ENCODE measurements at places on chromosomes 6 and 20.

GRCh38 chr20:47993035-47993755 lies 207.9 kb upstream of the SULF2 start:
- DNase-seq = peak; percentile 41

DNA sequence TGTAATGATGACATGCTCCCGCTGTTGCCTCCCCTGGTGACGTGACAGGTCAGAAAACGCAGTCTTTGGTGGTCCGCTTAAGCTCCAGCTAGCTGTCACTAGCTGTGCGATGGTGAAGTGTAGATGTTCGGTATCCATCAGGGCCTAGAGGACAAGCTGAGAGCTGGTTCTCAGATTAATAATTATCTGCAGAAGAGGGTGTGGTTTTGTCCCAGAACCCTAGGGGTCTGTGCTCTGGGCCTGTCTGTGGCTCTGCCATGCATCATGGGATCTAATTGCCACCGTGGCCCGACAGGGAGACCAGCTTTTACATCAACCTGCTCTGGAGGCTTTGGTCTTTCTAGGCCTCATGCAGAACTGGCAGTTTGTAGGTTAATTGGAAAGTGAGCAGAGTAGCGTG lies 34.1 kb downstream of the ERMARD start:
- DNase-seq = peak; percentile 11

- no peak for DNase-seq
These were observed 41.5 kb downstream of the SLC22A2 start for GRCh38 chr6:160217073-160217472.

GRCh38 chr6:24396824-24397223 lies 5.9 kb upstream of the MRS2 start:
- DNase-seq = no peak

GRCh38 chr6:128131566-128131965 lies 230.7 kb upstream of the THEMIS start:
- DNase-seq = no peak

DNA sequence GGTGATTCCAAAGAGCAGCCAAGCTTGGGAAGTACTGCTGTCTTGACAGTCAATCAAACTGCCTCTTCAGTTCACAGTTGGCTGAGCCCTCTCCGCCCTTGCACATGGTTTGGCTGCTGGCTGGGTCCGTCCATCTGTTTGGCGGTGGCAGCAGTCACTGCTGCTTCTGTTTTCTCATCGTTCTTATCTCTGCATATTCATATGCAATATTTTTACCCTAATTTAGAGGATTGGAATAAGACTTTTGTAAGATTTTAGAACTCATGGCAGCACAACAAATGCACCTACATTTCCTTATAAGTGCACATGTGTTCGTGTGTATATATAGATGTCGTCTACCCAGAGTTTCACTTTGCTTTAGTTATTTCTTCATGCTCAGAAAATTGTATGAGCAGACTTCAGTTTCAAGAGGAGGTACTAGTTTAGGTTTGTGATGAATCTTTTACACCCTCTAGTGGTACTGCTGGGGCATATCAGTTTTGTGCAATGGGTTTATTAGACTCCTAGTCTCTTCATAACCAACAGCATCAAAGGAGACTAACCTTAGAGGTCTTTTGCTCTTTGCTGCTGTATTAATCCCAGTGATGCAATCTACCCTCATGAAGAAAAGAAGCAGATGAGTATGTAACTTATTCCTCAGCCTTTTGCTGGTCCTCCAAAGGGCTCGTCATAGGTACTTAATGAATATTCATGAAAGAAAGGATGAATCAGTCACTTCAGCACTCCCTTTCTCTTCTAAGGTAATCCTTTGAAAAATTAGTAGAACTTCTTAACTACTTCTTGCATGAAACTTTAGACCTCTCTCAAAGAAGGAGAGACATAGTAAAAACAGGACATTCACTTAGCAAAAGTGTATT lies 44.3 kb downstream of the KHDC1L start:
- no peak for DNase-seq

- DNase-seq = no peak
These were observed 52.9 kb upstream of the APCDD1L start for GRCh38 chr20:58568126-58568482.

- DNase-seq = no peak
These were observed 559 bp upstream of the EYA4 start for GRCh38 chr6:133240511-133241085.

GRCh38 chr20:64077094-64077493 lies 2.2 kb downstream of the RGS19 start:
- DNase-seq = no peak

DNA sequence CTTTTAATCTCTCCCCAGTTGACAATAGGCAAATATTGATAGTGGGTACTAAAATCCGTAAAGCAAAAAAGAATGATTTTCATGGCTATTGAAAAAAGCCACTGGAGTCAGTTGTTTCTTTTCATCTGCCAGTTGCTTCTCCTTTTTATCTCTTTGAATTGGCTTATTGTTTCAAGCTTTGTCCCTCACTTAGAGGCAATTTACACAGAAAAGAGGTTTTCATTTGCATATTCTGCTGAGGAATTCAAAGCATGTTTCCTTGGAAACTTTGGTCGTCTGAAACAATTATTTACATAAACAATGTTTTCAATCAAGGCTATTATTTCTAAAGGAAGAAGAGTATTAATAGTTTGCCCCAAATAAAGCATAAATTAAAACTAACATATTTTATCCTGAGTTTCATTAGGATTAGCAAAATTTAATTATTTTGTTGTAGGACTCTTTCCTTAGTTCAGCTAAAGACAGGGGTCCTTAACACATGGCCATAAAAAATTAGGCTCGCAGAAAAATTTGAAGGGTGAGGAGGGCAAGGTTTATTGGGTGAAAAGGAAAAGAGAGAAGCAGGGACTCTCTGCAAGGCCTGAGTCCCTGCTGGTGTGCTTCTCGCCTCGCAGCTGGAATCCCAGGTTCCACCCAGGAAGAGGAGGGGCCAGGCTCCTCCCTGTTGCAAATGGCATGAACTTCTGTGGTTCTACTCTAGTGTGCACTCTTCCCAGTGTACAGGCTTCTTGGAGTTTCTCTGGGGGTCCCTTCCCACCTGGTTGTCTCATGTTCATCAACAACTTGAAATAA lies 138.8 kb upstream of the LAMA2 start:
- DNase-seq = no peak

GRCh38 chr20:62274332-62274950 lies 28.4 kb upstream of the ADRM1 start:
- no peak for DNase-seq

GRCh38 chr20:1711826-1712601 lies 54.4 kb upstream of the SIRPG start:
- no peak for DNase-seq

DNA sequence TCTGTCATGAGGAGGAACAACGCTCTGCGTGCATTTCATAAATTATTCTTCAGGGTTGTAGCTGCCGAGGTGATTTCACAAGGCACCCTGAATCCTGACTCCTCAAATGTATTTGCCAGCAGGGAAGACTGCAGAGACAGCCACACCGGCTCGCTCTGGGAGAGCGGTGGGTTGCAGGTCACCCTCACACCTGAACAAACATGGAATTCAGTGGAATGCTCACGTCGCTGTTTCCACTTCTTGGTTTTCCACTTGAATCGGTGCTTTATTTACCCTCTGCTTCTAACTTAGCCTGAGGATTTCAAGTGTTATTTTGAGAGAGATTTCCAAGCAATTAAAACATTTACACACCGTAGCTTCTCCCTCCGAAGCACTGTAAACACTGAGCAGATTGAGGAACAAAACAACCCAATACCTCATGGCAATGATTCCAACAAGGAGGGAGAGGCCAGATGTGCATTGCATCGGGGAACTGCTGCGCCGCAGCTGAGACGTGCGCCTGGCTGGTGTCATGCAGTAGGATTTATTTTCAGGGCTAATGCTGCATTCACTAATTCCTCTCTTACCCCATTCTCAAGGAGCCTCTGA lies 59.5 kb upstream of the GGTLC1 start:
- DNase-seq = no peak

DNA sequence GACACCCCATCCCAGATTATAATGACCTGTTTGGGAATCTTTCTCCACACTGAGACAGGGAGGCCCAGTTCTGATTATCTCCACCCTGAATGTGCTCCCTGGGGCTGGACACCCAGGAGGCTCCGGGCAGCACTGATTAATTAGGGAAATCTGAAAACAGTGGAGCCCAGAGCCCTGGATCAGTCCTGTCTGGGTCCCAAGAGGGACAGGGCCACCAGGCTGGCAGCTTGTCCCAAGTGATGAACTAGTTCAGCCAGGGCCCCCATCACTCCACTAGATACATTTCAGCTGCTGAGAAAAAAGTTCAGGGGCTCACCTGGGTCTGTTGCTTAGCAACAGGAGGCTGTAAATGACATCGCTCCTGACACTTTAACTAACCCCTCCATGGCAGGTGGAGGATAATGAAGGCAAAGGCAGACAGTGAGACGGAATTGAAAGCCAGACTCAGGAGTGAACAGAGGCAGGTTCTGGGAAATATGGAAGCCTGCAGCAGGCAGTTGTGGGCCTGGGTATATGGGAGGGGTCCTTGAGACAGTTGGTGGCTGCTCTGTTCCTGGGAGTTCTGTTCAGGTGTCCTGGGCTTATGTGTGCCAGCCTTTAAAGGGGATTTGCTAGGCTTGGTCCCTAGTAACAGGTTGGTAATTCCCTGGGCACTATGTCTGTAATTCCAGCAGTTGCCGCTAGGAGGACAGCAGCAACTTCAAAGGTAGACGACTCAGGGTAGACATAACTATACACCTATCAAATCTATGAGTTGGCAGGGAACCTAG lies 78.3 kb upstream of the CTNNBL1 start:
- no peak for DNase-seq

- no peak for DNase-seq
These were observed 173.7 kb downstream of the PHACTR1 start for GRCh38 chr6:12890171-12890790.

GRCh38 chr6:159089909-159090308 lies 45.1 kb upstream of the TAGAP start:
- no peak for DNase-seq

DNA sequence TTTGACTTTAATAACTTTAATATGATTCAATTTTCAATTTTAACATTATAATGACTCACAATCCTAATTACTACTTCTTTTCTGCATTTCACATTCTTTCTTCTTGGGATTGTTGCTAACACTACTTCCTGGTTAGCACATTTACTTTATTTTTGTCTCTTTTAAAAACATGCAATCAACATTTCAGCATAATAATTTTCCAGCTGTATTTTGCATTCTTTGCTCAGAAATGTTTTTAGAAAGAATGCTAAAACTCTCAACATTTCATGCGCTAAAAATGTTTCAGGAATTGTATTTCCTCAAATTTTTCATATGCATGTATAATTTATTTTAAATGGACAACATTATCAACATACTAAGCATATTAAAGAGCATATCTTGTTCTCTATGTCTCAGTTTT lies 1302.1 kb upstream of the GJE1 start:
- no peak for DNase-seq

GRCh38 chr6:138957484-138957883 lies 30.6 kb downstream of the REPS1 start:
- DNase-seq = no peak

- DNase-seq = no peak
These were observed 132.2 kb upstream of the RREB1 start for GRCh38 chr6:6975459-6976111.

- no peak for DNase-seq
These were observed 10.1 kb upstream of the HDAC2 start for GRCh38 chr6:113980937-113981554.

GRCh38 chr20:63625771-63626423 lies 1.0 kb downstream of the GMEB2 start:
- no peak for DNase-seq

- no peak for DNase-seq
These were observed 61.4 kb upstream of the ZNF217 start for GRCh38 chr20:53654932-53655624.

GRCh38 chr20:44181611-44182010 lies 5.4 kb downstream of the JPH2 start:
- DNase-seq = no peak

GRCh38 chr6:104325341-104326172 lies 534.2 kb downstream of the HACE1 start:
- no peak for DNase-seq
